ENCODE measurements at places on chromosomes 5 and 9. TPM values are rescaled to one million over a fixed set of nuclear protein-coding genes. Genes with fewer than 3 reads are reported as not detected.

The GPR150 gene
- total RNA-seq, result not detected

DNA sequence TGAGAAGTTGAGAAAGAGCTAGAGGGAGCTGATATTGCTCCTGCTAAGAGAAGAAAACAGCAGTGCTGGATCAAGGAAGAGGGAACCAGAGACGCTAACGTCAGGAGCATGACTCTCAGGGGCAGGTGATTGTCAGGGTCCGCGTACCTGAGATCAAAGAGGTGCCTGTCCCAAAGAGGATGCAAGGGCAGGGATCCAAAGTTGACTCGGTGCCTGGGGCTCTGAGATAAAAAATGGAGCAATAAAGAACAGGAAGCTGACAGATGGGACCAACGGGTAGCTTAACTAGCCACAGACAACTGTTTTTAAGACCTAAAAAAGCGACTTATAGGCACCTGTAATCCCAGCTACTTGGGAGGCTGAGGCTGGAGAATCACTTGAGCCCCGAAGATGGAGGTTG, 517.8 kb downstream of the IRX1 start:
- DNase-seq, result no peak

The CAVIN4 gene
- 12.9 TPM for total RNA-seq

- no peak for DNase-seq
Observed at GRCh38 chr9:87599901-87600610, 102.4 kb downstream of the DAPK1 start.

The SPDL1 gene
- total RNA-seq, result 18.6 TPM

The PCAT7 gene
- not detected for total RNA-seq

DNA sequence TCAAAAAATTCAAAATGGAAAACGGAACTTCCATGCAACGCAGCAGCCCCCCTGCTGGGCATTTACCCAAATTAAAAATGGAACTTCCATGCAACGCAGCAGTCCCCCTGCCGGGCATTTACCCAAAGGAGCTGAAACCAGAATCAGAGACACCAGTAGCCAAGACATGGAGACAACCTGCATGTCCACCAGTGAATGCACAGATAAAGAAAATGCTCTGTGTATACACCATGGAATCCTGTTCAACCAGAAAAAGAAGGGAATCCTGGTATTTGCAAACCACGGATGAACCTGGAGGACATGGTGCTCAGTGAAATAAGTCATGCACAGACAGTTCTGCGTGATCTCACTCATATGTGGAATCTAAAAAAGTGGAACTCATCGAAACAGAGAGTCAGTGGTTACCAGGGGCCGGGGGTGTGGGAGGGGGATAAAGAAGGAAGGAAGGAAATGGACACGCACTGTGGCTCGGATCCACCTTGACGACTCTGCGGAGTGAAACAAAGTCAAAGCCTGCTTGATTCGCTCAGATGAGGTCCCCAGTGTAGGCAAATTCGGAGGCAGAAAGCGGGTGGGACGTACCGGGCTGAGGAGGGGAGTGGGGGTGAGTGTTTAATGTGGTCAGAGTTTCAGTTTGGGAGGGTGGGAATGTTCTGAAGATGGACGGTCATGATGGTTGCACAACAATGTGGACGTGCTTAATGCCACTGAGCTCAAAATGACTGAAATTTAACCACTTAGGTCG, 40.2 kb upstream of the EXOC3 start:
- DNase-seq, result no peak

- DNase-seq, result no peak
Observed at GRCh38 chr9:32554107-32554506, 1.7 kb upstream of the TOPORS start.

DNA sequence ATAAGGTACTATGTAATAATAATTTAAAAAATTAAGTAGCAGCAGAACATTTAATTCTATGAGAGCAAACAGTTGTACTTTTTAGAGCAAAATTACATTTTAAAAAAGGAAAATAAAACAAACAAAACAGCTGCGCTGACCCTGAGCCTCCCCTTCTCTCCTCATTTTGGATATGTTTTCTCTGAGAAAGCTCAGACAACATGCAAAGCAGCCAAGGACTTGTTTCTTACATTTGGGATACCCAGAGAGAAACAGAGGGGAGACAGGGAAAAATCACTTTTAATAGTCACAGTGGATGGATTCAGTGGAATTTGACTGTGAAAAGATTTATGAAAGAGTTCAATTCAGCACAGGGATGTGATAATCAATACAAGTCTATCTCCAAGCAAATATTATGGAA, 299.2 kb downstream of the EBF1 start:
- DNase-seq, result no peak

- peak; percentile 32 for DNase-seq
Observed at GRCh38 chr9:34612788-34613390, 992 bp upstream of the RPP25L start.

All from occipital lobe (tissue), 3 donors.